ENCODE measurements at places on chromosomes 12 and 14. TPM values are rescaled to one million over a fixed set of nuclear protein-coding genes. Genes with fewer than 3 reads are reported as not detected.

DNA sequence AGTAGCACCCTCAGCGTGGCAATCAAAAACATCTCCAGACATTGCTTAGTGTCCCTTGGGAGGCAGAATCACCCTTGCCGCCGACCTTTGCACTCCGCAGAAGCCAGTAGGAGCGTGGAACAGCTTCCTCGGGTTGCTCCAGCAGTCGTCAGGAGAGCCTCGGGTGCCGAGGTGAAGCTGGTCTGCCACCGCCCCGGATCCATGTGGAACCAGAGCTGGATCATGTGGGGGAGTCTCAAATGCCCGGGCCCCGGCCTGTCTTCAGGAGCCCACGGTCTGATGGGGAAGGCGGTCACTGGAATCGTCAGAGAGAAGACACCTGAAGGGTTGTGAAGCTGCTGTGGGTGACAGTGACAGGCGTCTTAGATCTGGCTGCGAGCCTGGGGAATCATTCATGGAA is 14.3 kb downstream of the MVK start:
- H3K4me3 ChIP-seq: no peak overlapping the region
- no peak overlapping the region for H3K27ac ChIP-seq
- H3K4me1 ChIP-seq: no peaks in the 10 kb centered on the region

- no peak overlapping the region for H3K27ac ChIP-seq
- no peaks in the 10 kb centered on the region for H3K27me3 ChIP-seq
- H3K36me3 ChIP-seq: no peaks in the 10 kb centered on the region
- no peaks in the 10 kb centered on the region for H3K4me1 ChIP-seq
- no peak for DNase-seq
Measured at GRCh38 chr12:30942936-30943335, 16.4 kb downstream of the TSPAN11 start.

EIF5 gene
- total RNA-seq: 142 TPM

- H3K27ac ChIP-seq: no peak overlapping the region
- H3K36me3 ChIP-seq: no peaks in the 10 kb centered on the region
- H3K27me3 ChIP-seq: no peaks in the 10 kb centered on the region
- DNase-seq: no peak
- H3K4me1 ChIP-seq: peaks cover 4% of the 10 kb centered on the region
Measured at GRCh38 chr12:89528434-89528833, 2.6 kb upstream of the POC1B start.

SERPINA9 gene
- not detected for total RNA-seq
